Kidney capillary endothelial cell (primary cell): ENCODE measurements at places on chromosomes 3 and 15.

DNA sequence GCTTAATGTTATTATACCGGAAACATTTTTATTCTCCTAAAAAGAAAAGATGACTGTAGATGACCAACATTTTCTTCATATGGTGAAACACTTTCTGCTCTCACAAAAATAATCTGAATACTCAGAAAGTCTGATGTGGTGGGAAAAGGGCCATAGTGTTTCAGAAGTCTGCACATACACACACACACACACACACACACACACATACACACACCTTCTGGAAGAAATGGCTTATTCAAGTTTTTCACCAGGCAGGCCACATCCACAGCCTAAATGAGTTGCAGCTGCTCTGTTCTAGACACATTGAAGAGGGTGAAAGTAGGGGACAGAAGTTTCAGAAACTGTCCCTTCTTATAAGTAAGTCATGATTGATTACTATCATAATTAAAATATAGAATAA lies 220.0 kb downstream of the ZMAT3 start:
- no peak for DNase-seq

DNA sequence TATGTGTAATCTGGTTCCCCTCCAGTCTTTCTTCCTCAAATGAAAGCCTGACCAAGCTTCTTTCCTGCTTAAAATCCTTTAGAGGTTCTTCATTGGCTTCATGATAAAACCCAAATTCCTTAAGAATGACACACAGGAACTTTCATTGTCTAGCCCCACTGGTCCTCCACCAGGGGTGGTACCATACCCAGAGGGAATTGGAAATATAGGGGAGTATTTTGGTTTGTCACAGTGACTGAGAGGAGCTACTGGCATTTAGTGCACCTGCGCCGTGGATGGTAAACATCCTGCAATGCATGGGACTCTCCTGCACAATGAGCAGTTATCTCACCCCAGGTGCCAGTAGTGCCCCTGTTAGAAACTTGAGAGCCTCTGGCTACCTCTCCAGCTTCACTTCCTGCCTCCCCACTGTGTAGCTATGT lies 10.8 kb downstream of the ZWILCH start:
- DNase-seq = peak; percentile 76

DNA sequence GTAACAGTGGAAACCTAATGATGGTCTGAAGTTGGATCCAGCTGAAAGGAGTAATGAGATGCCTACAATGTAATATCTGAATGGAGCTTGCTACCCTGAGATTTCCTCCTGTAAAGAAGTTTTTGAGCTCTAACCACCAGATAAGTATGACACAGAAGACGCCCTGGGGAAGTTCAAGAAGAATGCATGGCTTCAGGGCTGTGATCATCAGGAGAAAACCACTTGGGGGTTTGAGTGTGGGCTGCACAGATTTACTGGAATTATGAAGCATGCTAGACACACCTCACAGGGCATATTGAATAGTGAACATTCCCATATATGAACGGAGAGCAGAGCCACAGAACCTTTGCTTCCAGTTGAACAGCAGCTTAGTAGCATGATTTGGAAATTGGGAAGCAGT lies 10.6 kb upstream of the CCDC80 start:
- DNase-seq = no peak

DNA sequence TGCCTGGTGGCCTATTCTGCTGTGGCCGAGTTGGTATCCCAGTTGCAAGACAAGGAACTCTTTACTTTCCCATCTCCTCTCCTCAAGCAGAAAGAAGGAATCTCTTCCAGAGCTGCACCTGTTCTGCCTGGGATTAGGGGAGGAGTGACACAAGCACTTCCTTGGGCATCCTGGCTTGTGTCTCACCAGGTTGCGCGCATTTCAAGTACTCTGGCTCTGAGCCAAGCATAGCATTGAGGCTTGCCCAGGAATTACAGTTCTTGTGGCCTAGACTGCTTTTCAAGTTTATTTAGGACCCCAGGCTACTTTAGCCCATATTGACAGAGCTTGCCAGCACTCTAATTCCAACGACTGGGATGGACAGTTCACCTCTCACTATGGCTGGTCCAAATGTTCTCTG lies 150.5 kb downstream of the RSRC1 start:
- DNase-seq = no peak

DNA sequence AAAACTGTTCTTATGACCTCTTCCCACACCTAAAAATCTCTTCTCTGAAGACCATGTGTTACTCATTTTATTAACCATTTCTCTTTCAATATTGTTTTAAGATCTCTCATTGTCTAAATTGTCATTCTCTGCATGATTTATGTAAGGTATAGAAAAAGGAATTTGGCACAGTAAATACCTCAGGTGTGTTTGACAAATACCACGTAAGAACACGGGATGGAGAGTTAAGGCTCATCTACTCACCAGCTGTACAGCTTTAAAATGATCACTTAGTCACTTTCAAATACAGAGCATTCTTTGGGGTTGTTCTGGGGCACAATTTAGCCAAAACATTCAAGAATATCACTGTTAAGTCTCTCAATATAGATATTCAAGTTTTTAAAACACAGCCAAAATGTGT lies 627.1 kb downstream of the MCTP2 start:
- DNase-seq = no peak
